ENCODE measurements at places on chromosomes 2 and 18.

DNA sequence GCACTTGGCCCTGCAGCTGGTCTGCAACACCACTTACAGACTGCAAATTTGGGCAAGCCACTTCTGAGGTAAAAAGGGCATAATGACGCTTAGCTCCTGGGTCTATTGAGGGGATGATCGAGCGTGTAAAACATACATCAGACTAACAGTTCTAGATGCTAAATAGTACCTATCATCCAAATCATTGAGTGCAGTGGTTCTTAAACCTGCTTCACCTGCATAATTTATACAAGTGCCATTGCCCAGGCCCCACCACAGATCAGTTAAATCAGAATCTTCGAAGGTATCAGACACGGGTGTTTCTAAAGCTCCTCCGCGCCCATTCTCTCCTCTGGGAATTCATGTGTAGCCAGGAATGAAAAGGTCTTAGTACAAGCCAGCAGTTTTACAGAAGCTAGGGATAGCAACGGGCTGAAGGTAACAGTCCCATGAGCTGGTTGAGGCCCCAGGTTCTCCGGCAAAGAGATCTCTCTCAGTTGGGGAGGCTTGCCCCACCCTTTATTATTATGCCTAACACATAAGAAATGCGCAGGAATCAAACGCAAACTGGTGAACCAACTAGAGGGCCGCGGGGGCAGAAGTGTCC is 737 bp upstream of the RNF181 start:
- no peak for DNase-seq

- DNase-seq, result peak; percentile 43
These were observed 1.3 kb upstream of the KCMF1 start for GRCh38 chr2:84969511-84970209.

- no peak for DNase-seq
These were observed 166.1 kb downstream of the CLIP4 start for GRCh38 chr2:29281086-29281915.

- no peak for DNase-seq
These were observed 52.9 kb downstream of the PPP1R1C start for GRCh38 chr2:182038576-182038975.

- DNase-seq, result no peak
These were observed 4.3 kb upstream of the HAAO start for GRCh38 chr2:42796427-42797248.

DNA sequence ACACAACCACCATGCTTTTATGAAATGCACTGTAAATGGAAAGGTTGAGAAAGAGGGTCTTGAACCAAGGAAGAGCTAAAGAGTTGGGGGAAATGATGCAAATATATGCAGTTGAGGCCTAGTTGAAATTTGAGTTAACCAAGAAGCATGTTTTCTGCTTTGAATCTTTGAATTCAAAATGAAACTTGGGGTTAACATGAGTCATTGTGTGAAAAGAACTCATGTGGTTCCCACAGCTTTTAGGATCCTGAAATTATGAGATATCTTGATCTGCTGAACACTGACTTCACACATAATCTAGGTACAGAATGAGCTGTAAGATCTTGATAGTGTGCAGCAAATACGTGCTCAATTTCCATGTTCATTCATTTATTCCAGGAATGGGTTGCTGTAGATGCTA is 422.9 kb upstream of the TRIB2 start:
- no peak for DNase-seq

DNA sequence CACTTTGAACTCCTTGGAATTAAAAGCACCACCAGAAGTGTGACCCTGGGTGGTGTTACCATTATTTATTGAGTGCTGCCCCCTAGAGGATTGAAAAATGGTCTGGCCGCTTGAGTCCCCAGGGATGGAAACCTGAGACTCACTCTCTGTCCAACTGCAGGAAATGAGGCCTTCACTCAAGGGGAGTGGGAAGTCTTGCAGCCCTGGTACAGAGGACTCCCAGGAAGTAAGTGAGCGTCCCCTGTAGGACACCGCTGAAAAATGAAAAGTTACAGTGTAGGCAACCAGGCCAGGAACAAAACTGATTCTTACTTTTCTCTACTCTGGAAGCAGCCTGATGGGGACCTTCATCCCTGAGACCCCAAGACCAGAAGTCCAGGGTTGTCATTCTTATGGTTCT is 2.2 kb upstream of the NRP2 start:
- peak; percentile 47 for DNase-seq

- DNase-seq, result no peak
These were observed 90.2 kb downstream of the CABLES1 start for GRCh38 chr18:23225503-23225902.

GRCh38 chr2:42008241-42008921 is 39.4 kb upstream of the PKDCC start:
- no peak for DNase-seq
